ENCODE measurements at places on chromosomes 2 and 18. TPM values are rescaled to one million over a fixed set of nuclear protein-coding genes. Genes with fewer than 3 reads are reported as not detected.

GRCh38 chr18:23921716-23922285 lies 92.8 kb upstream of the TTC39C start:
- DNase-seq, result no peak

DNA sequence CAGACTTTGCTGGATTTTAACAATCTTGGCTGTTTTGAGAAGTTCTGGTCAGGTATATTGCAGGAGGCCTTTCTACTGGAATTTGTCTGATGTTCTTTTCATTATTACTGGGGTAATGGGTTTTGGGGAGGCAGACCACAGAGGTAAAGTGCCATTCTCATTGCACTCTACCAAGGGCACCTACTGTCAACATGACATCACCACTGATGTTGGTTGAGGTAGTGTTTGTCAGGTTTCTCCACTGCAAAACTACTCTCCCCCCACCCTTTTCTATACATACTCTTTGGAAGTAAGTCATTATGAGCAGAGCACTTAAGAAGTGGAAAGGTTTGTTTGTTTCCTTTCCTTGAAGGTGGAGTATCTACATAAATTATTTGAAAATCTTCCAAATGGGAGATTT lies 27.0 kb downstream of the PRKD3 start:
- no peak for DNase-seq

The INPP5D gene
- total RNA-seq, result 5.1 TPM

The LOXL3 gene
- 11.4 TPM for total RNA-seq

The DYSF gene
- 0.18 TPM for total RNA-seq

The TNS1 gene
- total RNA-seq, result not detected

Data from G401 (cell line).